ENCODE measurements at places on chromosomes 12 and 14.
A peak's percentile ranks its signal among the peaks of the same experiment; 100 is the strongest.

GRCh38 chr12:24083838-24084237 lies 134.4 kb upstream of the SOX5 start:
- DNase-seq = no peak

- DNase-seq = no peak
Measured at GRCh38 chr14:29462321-29462720, 465.3 kb downstream of the PRKD1 start.

DNA sequence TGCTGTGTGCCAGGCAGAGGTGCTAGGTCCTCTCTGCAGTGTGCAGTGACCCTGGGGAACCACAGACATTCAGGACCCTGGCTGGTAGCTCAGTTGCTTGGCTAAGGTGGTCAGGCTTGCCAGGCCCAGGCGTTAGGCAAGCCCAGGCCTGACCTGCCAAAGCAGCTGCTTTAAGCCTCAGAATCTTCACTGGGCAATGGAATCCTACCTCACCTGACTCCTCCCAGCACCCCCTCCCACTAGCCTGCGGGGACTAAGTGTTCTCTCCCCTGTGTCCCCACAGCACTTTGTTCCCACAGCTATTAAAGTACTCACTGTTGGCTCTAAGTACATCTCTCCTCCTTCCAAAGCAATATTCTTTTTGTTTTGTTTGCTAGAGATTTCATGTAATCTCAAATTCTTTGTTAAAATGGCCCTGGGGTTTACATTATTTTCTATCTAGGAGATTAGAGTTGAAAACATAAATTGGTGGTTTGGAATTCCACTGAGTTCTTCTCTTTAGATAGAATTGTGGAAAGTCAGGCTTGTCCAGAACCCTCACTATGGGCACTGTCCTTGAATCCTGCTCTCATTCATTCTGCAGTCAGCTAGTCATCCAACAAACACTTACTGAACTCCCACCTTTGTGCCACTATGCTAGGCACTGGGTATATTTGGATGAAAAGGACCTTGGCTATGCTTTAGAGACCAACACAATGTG lies 44.4 kb downstream of the DGLUCY start:
- no peak for DNase-seq

- DNase-seq = no peak
Measured at GRCh38 chr12:89671469-89671868, 37.2 kb downstream of the ATP2B1 start.

- DNase-seq = no peak
Measured at GRCh38 chr12:109336593-109336992, 11.1 kb upstream of the MYO1H start.

GRCh38 chr14:51550636-51551035 lies 101.1 kb upstream of the FRMD6 start:
- DNase-seq = no peak

DNA sequence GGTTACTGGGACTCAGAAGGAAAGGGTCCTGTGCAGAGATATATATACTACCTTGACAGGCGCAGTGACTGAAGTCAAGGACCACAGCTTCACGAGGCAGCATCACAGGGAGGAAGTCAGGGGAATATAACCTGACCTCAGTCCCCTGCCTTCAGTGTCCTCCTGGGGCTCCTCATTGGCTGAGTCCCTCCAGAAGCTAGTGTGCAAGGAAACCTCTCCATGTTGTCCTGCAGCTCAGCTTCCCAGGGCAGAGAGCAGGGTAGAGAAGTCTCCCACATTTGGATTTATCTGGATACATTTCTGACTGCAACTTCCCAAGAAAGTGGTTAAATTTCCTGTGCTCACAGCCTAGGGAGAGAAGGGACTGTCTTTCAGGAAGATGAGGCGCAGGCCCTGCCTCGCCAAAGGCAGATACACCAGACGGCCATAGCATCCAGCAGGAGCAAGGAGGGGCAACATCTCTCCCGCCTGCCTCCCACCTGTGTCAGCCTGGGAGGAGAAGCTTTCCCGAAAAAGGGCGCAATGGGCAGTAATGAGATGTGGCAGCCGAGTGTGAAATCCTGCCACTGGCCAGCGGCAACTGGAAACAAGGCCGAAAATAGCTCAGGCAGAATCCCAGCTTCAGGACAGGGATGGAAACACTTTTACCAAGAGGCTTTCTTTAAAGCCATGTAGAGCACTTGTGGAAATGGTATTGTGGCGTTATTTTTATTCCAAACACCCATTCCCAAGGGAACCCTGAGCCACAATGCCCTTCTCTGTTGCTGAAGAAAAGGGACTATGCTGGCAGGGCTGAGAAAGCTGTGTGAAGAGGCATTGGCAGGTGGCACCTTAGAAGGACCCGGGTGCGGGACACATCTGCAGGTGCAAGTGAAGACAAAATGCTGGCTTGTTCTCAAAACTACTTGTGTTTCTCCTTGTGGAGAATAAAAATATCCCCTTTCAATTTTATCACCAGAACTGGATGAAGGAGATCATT lies 54.9 kb upstream of the HIF1A start:
- peak; percentile 88 for DNase-seq

- DNase-seq = no peak
Measured at GRCh38 chr12:26370098-26370497, 174.7 kb downstream of the SSPN start.

GRCh38 chr12:61821381-61821780 lies 438.8 kb upstream of the USP15 start:
- DNase-seq = no peak

DNA sequence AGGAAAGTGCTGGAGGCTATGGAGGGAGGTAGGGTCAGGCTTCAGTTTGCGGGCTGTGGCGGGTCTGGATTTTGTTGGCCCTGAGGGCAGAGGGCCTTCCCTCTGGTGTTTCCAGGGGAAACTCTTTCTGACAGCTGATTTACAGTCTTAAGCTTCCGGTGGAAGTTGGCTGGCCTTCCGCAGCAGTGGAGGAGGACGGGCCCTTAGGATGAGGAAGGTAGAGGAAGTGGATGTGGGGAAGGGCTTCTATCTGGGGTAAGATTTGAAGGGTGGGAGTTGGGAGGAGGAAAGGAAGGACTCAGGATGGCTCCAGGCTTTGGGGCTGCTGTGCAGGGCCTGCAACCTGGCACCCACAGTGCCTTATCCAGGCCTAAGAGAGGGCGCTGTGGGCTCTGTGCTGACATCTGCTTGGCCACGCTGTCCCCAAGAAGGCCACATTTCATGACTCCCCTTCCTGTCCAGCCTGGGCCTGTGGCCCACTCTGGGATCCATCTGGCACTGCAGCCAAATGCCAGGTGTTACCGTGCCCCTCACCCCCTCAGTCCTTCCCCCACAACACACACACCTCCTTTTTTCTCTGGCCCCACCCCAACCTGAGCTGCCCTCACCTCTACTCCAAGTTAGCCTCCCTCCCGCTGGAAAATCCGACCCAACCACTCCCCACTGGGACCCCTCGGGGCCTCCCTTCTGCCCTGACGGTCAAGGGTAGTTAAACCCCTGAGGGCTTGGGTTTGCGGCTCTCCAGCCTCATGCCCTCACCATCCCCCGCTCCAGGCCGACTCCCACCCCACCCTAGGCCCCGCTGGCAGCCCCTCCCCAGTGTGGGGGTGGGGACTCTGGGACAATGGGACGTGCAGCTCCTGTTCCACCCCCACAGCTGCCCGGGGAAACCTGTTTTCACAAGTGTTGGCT lies 7.7 kb upstream of the PPP1R13B start:
- peak; percentile 75 for DNase-seq

All from NCI-H2107 (cell line).